Hematopoietic multipotent progenitor cell treated with erythropoietin and hydrocortisone succinate and interleukin-3 and kit ligand, for 4 days (in vitro differentiated cells): ENCODE measurements at places on chromosomes 3 and 15.

GRCh38 chr3:196501316-196502044 is 2.1 kb downstream of the RNF168 start:
- peak; percentile 24 for DNase-seq

- no peak for DNase-seq
Measured at GRCh38 chr3:51637144-51637940, 33.7 kb upstream of the TEX264 start.

DNA sequence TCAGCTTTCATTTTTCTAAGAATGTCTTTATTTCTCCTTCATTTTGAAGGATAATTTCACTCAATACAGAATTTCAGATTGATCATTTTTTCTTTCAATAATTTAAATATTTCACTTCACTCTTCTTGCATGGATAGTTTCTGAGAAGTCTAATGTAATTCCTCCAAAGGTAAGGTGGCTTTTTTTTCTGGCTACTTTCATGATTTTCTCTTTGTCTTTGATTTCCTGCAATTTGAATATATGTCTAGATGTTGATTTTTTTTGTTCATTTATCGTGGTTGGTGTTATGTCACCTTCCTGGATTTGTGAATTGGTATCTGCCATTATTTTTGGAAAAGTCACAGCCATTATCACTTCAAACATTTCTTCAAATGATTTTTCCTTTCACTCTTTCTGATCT is 14.6 kb upstream of the MCF2L2 start:
- no peak for DNase-seq

DNA sequence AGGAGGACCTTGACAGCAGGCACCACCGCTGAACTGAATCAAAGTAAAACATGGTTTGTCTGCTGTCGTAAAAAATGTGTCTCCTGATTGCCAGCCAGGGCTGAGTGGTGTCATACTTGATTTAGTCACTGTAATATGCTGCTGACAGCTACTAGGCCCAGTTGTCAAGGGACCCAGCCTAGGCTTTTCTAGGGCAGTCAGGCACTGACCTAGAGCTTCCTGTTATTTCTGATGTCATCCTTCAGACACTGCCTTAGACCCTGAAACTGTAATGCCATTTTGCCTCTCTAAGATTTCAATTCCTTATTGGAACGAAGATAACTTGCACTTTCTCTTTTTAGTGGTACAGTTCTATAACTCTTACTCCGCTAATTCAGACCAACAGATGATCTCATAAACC is 2.6 kb upstream of the MRPL3 start:
- DNase-seq = no peak

DNA sequence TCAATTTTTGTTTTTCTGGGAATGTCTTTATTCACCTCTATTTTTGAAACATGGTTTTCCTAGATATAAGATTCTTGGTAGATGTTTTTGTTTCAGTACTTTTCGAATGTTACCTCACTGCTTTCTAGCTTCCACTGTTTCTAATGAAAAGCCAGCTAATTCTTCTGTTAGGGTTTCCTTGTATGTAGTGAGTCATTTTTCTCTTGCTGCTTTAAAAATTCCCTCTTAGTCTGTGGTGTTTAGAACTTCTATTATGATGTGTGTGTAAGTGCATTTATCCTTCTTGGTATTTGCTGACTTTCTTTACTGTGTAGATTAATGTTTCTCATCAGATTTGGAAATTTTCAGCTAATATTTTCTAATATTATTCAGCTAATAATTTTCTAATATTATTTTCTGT is 151.1 kb upstream of the OSTN start:
- DNase-seq = no peak

DNA sequence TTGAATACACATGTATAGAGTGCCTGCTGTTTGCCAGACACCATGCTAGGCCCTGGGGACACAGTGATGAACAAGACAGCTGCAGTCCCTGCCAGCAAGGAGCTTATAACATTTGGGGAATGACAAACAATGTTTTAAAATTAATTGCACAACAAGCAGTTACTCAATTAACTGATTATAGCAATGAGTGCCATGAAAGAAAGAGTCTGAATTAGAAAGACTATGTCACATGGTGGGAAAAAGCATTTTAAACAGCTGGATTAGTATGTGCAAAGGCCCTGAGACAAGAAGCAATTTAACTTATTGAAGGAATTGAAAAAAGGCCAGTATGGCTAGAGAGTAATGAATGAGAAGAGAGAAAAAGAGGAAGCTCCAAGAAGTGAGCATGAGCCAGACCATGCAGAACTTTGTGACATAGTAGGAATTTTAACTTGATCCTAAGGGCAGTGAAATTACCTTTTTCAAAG is 64.5 kb upstream of the PLXNA1 start:
- DNase-seq = peak; percentile 16

DNA sequence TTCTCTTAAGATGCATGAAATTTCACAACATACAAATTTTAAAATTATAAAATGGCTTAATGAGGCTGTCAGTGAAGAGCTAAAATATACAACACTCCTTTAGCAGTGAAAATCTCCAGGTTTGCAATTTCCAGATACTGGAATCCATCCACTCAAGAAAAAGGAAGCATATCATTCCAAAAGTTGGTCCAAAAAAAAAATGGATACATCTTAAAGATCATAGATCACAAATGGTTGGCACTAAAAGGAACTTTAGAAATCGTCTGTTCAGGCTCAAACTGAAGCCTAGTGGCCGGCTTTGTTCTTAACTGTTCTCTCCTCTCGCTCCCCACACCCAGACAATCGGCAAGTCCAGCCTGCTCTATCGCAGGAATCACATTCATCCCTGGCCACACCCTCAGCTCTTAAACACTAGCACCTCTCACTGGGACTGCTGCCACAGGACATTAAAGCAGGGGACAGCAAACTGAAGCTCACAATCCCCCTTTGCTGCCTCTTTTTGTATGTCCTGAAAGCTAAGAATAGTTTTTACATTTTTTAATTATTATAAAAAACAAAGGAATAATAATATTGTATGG is 130.3 kb upstream of the CDIN1 start:
- peak; percentile 2 for DNase-seq

- DNase-seq = no peak
Measured at GRCh38 chr3:110413266-110413665, 658.4 kb upstream of the NECTIN3 start.

DNA sequence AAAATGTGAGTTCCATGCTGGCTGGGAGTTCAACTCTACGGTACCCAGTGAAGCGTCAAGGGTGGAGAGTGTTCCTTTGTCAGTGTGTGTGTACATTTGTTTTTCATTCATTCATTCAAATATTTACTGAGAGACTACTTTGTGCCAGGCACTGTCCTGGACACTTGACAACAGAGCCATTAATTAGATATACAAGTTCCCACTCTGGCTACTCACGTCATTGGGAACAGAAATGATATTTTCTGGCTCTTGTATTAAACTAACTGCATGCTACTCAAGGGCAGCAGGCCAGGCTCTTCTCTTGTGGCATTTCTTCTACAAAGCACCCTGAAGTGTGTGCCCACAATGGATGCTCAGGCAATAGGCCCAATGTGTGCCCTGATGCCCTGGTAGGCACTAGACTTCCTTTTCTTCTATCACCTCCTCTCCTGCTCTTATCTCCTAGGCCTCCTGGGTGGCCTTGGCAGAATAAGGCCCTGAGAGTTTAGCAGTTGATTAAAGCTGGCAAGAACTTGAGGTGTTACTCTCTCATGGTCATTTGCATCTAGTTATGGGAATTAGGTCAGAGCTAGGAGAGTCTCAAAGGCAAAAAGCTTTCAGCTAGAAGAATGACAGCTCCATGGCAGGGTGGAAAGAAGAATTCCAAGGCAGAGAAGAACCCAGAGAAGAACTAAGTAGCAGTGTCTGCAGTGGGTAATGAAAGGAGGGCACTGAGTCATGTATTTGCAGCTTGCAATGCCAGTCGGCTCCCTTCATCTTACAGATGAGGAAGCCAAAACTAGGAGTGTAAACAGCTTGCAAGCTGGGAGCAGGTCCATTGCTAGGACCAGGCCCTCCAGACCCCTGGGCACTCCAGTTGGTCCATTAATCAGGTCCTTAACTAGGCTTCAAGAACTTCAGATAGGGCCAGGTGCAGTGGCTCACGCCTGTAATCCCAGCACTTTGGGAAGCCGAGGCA is 14.0 kb upstream of the SMAD3 start:
- DNase-seq = peak; percentile 76

- DNase-seq = peak; percentile 89
Measured at GRCh38 chr3:183697610-183698317, at the start of gene YEATS2. TSS of gene YEATS2 (plus strand) at chr3:183697797. CDS start at chr3:183715163, 17,366 bp downstream.

DNA sequence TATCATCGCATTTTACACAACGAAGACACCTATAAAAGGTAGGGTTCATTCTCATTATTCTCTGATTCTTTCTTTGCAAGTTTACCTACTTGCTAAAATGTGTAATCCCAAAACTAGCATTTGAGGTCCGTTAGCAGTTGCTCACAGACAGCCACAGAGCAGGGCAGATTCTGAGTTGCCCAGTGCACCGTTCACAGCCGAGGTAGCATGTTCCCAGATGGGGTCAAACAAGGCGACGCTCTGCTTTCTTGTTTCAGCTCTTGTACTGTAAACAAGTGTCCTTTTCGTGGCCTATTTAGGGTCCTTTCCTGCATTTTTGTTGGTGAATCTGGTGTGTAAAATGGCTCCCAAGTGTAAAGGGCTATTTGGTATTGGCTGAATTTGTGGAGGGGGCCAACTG is 3.1 kb downstream of the PPP1R2 start:
- no peak for DNase-seq

DNA sequence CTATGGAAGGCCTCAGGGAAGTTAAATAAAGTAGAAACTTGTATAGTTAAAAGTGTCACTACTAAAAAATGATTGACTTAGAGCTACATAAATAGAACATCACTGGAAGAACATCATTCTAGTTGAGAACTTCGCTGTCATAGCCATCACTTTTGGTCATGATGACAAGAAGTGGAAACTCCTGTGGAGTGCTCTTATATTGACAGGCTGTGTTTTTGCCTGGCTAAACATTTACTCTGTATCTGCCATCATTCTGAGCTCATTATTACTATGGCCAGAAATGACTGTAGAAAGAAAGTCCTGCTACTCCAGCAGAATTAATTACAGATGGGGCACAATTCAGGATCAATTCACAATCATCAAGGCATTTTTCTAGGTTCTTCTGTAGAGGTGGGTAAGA is 165.1 kb upstream of the GOLIM4 start:
- no peak for DNase-seq

- DNase-seq = no peak
Measured at GRCh38 chr3:82707035-82707434, 945.6 kb upstream of the GBE1 start.

DNA sequence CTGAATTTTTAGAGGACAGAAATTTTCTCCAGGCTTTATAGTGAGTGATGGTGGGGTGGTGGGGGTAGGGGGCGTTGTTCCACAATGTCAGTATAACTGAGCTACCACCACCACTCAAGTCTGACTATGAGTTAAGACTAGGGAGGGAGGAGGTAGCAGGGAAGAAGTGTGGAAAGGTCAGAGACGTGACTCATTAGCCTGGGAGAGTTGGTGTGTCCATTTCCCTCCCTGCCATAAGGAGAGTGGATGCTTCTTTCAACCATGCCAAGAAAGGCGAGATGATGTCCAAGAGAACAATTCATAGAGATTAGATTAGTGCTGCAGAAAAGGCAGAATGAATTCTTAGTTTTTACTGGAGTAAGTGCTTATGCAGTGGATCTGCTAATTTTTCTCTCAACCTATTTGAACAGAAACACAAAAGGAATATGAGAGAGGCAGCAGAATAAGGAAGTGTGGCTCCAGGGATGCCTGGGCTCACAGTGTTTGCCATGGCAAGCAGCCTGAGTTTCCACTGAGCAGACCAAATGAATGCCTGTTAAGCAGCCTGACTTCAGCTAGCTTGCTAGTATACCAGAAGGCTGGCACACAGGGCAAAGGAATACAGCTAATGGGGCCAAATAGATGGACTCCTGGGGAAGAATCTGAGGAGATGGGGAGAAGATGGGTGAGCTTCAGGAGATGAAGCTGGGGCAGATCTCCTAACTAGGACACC is 708.9 kb downstream of the NTRK3 start:
- no peak for DNase-seq

GRCh38 chr3:125585595-125586223 is 9.6 kb downstream of the OSBPL11 start:
- DNase-seq = peak; percentile 71

- DNase-seq = no peak
Measured at GRCh38 chr15:24682002-24682401, 6.4 kb downstream of the NPAP1 start.

DNA sequence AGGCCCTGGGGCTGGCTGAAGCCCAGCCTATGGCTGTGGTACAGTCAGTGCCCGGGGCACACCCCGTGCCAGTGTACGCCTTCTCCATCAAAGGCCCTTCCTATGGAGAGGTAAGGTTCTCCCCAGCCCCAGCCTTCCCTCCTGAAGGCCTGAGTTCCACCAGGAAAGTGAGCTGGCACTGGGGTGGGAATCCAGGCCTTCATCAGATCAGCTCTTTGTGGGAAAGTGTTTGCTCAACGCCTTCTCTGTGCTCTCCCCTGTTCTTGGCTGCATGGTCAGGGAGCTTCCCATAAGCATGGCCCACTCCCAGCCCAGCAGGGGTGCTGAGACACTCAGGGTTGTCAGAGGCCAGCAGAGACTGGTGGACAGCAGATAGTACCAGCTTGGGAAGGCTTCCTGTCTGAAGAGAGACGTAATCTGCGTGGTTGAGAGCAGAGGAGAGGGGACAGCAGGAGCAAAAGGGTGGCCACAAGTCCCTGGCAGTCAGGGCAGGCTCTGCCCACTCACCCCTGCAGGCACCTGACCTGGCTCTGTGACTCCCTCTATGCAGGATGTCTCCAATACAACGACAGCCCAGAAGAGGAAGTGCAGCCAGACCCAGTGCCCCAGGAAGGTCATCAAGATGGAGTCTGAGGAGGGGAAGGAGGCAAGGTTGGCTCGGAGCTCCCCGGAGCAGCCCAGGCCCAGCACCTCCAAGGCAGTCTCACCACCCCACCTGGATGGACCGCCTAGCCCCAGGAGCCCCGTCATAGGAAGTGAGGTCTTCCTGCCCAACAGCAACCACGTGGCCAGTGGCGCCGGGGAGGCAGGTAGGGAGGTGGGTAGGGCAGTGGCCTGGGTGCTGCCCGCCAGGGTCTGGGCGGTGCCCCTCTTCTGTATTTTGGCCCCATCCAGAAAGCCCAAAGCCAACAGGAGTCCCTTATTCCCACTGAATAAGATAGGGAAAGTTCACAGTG is 38.4 kb downstream of the PML start:
- DNase-seq = peak; percentile 55

DNA sequence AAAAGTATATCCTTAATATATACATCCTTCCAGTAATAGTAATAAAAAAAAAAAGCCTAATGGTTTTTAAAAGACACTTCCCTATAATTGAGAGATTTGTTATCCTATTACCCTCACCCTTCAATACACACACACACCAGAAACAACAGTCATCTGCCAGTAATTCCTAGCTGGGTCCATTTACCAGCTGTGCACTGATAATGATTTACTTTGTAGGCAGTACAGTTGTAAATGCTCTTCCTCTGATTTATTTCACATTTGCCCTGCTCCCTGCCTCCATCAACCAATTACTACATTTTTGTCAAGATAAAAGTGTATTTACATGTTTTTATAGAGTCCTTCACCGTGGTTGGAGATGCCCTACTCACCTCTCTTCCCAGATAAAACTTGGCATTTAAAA is 12.4 kb downstream of the TPM1 start:
- DNase-seq = peak; percentile 61

GRCh38 chr3:3798631-3799113 is 559 bp upstream of the LRRN1 start:
- peak; percentile 54 for DNase-seq

- no peak for DNase-seq
Measured at GRCh38 chr3:128813097-128813496, 66.3 kb upstream of the ACAD9 start.
